ENCODE measurements at places on chromosomes 16 and 17.

GRCh38 chr16:47377154-47377553 lies 83.7 kb downstream of the ITFG1 start:
- DNase-seq: no peak

DNA sequence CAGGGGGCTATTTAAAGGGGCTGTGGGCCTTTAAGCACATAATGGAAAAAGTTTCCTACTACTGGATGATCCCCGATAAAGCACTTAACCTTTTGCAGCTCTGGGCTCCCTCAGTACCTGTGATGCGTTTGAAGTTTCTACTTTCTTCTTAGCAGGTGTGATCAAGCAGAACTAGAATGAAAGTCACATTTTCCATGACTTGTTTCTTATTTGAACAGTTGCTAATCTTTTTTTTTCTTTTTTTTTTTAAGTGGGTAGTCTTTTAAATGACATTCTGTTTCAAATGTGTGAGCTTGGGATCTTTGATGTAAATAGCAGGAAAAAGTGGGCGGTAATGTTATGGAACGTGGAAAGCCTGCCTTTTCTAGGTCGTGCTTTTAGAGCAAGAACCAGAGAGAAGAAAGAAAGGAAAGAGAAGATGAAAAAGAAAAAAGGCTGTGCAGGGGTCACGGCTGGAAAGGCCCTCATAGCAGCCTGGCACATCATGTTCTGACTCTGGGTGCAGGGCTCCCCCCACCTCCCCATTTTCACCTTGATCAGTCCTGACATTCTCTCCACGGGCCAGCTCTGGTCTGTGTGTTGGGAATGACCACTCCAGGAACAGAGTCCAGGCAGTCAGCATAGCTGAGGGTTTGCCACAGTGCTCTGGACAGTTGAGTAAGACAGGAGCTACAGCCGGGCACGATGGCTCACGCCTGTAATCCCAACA lies 150.6 kb downstream of the CLEC16A start:
- DNase-seq: no peak

GRCh38 chr16:86010680-86011141 lies 111.7 kb downstream of the IRF8 start:
- DNase-seq: peak; percentile 20

GRCh38 chr17:76523084-76524037 lies 14.1 kb downstream of the CYGB start:
- peak; percentile 94 for DNase-seq

DNA sequence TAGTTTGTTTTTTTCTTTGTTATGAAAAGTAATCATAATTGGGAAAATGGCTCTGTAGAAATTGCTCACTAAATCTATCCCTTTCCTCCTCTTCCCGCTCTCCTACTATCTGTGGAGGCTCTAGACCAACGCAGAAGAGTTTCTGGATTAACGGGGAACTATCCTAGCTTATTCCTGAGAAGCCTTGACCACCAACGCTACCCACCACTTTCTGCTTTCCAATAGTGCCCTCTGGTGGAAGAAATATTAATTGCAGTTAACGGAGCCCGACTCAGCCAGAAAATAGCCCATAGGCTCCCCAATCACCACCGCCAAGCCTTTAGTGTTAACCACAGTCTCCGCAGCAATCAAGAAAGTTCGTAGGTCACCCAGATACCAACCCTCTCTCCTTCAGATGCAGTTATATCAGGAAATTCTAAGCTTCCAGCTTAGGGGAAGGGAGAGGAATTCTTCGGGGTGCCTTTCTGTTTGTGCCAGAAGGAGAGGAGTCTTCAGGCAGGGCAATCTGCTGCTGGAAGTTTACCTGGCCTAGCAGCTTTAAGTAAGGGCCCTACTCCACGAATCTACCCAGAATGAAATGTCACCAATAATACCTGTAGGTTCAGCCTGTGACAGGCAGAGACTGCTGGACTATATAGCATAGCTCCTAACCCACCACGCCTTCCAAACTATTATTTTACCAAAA lies 23.0 kb upstream of the NSRP1 start:
- DNase-seq: peak; percentile 82

DNA sequence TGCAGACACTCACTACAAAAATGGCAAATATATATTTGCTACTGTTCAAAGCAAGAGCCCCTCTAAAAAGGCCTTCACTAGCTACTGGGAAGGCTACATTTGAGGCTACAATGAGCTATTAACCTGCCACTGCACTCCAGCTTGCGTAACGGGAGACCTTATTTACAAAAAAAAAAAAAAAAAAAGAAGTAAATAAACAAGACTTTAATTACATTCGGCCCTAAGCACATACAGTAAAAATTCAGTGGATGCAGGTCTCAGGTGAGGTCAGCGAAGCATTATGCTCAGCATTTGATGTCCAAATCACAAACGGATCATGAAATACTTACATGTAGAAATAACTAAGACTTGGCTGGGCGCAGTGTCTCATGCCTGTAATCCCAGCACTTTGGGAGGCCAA lies 26.7 kb upstream of the LCMT1 start:
- DNase-seq: no peak

GRCh38 chr17:55023626-55024025 lies 55.1 kb downstream of the STXBP4 start:
- DNase-seq: no peak

DNA sequence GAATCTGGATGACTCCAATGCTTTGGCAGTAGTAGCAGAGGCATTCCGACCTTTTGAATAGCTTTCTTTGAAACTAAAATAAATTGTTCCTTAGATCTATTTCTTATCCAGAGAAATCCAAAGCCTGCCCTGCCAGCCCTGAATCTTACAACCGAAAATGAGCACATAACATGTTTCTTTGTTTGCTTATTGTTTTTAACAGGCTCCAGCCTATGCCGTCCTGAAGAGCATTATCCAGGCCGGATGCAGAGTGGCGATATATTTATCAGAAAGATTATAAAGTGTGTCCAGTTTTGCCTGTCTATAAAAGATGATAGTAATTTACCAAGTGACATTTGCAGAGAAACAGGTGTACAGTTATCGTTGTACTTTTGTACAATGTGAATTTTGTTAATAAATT lies 10.5 kb downstream of the COQ7 start:
- DNase-seq: no peak

DNA sequence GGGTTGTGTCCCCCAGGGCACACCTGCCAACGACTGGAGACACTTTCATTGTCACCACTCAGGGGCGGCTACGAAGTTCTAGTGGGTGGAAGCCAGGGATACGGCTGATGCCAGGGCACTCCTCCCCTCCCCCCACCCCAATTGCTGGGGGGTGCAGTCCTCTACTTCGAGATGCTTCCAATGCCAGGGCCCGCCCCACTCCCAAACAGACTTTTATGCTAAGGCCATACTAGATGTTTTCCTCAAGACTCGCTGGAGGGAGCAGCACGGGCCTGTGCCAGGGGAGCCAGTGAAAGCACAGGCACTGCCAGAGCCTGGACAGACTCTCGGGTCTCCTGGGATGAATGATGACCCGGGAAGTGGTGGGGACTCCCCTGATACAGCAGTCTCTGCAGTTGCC lies 178.0 kb downstream of the CPPED1 start:
- no peak for DNase-seq

- no peak for DNase-seq
Measured at GRCh38 chr17:38733282-38733981, 3.3 kb downstream of the CISD3 start.

DNA sequence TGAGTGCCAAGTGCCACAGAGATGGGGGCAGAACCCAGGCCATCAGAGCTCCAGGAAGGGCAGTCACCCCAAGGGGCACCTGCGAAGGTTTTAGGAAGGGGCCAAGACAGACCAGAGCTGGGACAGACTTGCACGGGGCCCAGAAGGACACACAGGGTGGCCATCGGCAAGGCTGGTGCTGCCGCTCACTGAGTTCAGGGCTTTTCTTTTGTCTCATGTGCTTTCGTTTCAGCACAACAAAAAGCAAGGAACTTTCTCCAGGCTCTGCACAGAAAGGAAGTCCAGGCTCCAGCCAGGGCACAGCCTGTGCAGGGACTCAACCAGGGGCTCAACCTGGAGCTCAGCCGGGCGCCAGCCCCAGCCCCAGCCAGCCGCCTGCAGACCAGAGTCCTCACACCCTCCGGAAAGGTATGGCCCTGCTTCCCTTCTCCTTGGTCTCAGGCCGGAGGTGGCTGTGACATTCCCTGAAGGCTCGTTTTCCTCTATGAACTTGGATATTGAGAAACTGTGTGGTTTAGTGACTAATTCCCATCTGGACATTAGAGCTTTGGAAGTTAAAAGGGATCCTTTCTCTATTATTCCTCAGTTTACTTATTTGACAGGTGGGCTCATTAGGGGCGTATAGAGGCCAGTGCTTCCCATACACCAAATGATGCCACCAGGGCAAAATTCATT lies 37.9 kb downstream of the ELAC2 start:
- no peak for DNase-seq

- DNase-seq: no peak
Measured at GRCh38 chr17:57595947-57596695, 149.0 kb downstream of the CCDC182 start.

GRCh38 chr17:78396441-78397337 lies 18.2 kb downstream of the PGS1 start:
- no peak for DNase-seq

- no peak for DNase-seq
Measured at GRCh38 chr17:50414808-50415207, 11.2 kb upstream of the ACSF2 start.

DNA sequence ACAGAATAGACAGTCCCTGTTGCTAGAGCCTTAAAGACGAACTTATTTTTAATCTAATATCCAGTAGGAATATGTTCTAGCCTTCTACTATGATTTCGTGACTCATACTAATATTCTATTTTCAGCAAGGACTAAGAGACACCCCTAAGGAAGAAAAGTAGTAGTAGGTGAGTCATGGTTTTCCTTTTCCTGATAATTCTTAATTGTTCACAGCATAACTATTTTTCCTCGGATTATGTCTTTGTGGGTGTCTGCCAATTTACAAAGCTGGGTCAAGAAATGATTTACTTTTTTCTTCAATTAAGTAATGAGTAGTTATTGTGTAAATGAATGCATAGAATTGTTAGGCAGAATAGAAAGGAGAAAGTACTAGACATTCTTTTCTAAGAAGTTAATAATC lies 292.2 kb downstream of the TOX3 start:
- DNase-seq: no peak

GRCh38 chr16:4613636-4614570 lies 785 bp downstream of the UBALD1 start:
- peak; percentile 73 for DNase-seq

DNA sequence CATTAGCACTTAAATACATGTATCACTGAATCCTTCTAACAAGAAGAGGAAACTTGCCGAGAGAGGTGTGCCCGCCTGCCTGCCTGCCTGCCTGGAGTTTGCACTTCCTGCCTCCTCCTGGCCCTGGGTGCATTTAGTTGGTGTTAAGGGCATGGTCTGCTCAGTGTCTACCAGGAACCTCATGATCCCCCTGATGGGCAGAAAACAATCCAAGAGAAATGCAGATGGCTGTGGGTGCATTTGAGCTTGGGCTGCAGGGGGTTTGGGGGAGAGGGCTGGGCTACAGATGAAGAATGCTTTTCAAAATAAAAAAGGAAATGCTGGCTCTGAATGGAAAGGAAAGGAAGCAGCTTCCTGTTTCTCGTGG lies 10.1 kb downstream of the KSR1 start:
- no peak for DNase-seq

DNA sequence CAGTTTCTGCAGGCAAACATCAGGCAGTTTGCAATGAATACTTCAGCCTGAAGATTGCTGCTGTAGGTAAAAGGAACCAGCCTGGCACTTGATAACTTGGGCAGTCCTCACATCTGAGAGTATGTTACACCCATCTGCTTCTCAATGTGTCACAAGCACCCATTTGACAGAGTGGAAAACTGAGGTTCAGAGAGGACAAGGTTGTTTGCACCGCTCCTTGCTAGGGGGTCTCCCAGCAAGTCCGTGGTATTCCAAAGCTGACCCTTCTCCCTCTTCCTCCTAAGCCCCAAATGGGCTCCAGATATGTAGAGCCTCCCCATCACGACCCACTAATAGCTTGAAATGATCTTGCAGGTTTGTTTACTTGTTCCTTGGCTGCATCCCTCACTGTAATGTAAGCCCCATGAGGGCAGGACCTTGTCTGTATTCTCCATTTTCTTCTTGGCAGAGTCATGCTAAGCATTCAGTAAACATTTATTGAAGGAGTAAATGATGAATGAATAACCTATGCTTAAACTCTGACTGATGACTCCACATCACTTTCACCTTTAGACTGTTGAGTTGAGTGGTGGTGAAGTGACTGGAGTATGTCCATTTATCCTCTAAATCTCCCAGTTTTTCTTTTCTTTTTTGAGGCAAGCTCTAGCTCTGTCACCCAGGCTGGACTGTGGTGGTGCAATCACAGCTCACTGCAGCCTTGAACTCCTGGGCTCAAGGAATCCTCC lies 26.4 kb downstream of the HNF1B start:
- DNase-seq: no peak

DNA sequence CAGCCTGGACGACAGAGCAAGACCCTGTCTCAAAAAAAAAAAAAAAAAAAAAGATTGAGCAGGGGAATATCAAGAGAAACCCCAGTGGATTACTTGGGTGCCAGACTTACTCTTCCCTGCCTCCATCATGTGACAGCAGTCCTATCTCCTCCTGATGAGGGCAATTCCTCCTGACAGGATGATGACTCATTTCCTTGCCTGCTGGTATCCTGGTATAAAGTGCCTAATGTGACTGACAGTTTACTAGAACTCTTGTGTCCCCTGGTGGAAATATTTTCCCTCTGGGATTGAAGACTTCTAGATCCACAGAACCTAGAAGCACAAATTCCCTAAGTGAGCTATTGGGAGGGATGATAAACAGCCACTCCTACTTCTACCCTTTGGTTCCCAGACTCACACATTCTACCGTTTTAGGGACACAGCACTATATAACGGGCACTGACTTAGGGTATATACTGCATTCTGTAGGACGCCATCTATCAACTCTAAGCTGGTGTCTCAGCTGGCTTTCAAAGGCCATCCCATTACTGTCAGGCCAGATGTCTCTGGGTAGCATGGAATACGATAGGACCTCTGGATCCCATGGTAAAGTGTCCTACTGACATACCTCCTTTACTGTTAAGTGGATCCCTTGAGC lies 114.6 kb upstream of the MED13 start:
- no peak for DNase-seq

- DNase-seq: peak; percentile 65
Measured at GRCh38 chr16:89322321-89323119, 105.0 kb downstream of the ZNF778 start.

- no peak for DNase-seq
Measured at GRCh38 chr16:85928401-85928820, 29.4 kb downstream of the IRF8 start.

GRCh38 chr17:7972131-7972785 lies 30.2 kb upstream of the GUCY2D start:
- no peak for DNase-seq

DNA sequence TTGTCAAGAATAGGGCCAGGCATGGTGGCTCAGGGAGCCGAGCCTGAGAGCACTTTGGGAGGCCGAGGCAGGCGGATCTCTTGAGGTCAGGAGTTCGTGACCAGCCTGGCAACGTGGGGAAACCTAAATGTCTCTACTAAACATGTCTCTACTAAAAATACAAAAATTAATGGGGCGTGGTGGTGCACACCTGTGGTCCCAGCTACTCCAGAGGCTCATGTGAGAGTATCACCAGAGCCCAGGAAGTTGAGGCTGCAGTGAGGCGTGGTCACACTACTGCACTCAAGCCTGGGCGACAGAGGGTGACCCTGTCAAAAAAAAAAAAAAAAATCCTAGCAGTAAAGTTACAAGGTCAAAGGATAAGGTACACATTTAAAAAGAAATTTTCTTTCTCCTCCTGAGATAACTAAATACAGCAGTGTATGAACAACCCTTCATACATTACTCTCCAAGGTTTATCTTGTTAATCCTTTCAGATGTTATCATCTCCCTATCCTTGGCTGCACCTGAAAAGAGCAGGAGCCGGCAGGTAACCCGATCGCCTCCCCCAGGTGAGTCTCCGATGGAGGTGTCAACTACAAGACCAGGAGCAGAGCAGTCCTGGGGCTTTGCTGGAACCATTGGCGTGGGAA lies 122.3 kb downstream of the GOSR1 start:
- no peak for DNase-seq
